Motor neuron (in vitro differentiated cells): ENCODE measurements at places on chromosomes 2 and 18.

DNA sequence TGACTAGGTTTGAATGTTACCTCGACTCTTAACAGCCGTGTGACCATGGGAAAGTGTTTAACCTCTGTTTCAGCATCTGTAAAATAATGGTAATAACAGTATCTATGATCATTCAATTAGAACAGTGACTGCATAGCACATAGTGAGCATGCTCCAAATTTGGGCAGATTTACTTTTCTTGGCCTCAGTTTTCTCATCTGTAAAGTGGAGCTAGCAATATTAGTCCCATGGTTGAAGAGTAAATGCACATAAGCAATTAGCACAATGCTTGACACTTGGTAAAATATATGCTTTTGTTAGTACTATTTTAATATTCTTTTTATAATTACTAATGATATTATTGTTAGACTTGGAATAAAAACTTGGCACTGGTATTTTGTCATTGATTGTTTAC is 66.4 kb upstream of the TANC1 start:
- no peak for ATAC-seq

DNA sequence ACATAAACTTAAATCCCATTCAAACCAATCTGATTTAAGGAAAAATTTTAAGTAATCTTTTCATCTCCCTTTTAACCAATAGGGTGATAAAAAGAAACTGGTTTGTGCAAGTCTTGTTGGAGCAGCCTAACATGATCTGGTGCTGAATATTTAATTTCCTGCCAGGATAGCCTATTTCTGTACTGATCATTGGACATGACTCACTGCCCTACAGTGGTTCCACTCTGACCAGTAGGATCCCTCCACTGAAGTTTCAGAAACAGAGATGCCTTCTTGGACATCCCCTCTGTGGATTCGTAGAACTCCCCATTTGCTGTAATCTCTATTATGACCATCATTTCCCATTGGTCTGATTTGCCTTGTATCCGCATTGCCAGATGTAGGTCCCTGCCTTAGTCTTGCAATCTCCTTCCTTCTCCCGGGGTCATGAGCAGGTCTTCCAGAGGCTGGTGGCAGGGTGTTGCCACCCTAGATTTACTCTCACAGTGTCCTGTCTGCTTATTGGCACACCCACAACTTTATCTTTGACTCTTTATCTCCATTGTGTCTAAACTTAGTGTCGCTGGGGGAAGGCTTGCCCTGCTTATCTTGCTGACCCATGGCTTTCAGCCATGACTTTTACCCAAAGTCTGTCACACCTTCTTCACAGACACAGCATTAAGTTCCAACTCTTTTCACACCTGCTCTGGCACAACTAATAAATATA is 12.3 kb upstream of the SETBP1 start:
- ATAC-seq, result peak; percentile 96

GRCh38 chr2:135265960-135266490 is 213.9 kb downstream of the RAB3GAP1 start:
- ATAC-seq, result no peak

GRCh38 chr2:191688934-191689695 is 11.2 kb downstream of the NABP1 start:
- ATAC-seq, result no peak

DNA sequence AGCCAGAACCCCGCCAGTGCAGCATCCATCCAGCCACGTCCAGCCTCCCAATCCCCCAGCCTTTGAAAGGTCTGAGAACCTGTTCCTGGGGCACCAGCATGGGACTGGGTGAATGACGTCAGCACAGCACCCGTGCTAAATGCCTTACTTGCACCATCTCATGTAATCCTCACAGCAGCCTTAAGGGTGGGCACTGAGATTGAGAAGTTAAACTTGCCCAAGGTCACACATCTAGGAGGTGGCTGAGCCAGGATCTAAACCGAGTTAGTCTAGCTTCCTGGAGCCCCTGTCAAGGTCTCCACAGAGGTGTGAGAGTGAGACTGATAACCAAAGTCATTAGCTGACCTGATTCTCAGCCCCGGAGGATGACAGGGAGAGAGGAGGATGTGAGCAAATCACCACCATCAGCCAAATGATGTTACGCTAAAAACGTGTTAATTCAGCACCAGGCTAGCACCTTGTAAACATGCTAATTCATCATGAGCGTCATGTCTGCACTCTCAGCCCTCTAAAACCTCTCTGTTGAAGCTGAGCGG is 4.6 kb downstream of the CD8A start:
- ATAC-seq, result no peak

DNA sequence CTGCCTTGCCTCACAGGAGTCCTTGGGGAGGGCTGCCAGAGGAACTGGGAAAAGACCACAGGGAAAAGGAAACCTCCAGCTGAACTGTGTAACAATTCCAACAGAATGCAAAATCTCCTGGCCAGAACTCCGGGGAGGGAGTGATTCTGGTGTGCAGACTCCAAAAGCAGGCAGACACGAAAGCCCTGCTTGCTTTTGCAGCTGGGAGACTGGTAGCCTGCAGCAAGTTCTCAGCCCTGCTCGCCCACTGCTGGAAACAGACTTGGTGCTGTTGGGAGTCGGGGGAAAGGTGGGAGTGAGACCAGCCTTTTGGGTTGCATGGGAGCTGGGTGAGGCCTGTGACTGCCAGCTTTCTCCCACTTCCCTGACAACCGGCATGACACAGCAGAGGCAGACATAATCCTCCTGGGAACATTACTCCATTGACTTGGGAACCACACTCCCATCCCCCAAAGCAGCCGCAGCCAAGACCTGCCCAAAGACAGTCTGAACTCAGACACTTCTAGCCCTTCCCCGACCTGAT is 26.0 kb upstream of the NMI start:
- ATAC-seq, result peak; percentile 40

GRCh38 chr2:1159013-1159412 is 208.4 kb downstream of the SNTG2 start:
- ATAC-seq, result no peak

DNA sequence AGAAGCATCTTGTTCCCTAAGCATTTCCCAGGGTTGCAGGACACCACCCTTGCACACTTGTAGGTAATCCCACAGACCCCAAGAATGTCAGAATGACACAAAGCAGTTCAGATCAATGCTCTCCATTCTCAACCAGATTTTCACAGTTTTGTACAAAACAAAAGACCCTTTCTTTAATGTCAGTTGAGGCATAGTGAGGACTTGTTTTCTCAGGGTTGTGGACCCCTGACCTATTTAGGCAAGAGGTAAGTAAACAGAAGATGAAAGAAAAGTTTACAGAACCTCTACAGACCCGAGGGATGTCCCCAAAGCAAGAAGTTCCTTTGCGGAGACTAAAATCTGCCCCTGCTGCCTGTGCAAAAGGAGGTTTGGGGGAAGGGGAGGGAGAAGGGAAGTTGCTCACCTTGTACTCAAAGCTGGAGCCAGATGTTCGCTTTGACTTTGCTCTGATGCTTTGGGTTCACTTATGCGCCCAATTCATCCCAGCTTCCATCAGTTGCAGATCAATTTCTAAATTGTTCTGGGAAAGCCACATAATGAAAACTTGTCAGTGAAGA is 635.4 kb downstream of the EPHA4 start:
- ATAC-seq, result no peak

DNA sequence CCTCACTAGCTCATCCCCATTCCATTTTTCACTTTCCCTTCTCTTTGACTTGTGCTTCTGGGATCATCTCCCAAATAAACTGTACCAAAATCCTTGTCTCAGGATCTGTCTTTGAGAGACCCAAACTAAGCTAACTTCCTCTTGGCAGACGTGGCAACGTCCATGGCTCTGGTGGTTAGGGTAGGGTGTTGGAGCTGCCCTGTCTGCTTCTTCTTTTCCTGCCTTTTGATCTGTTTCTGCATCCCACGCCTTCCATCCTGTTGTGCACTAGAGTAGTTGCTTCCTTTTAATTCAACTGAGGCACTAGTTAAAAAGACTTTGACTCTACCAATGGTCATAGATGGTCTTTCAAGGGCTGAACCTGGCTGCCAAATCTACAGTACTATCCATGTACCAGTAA is 5.5 kb upstream of the MAP4K4 start:
- no peak for ATAC-seq

- ATAC-seq, result peak; percentile 69
Observed at GRCh38 chr2:1787755-1788477, 43.6 kb upstream of the PXDN start.

GRCh38 chr2:27126252-27126710 is 2.7 kb downstream of the ABHD1 start:
- no peak for ATAC-seq

- ATAC-seq, result peak; percentile 34
Observed at GRCh38 chr2:238231251-238231793, 8.5 kb downstream of the HES6 start.

DNA sequence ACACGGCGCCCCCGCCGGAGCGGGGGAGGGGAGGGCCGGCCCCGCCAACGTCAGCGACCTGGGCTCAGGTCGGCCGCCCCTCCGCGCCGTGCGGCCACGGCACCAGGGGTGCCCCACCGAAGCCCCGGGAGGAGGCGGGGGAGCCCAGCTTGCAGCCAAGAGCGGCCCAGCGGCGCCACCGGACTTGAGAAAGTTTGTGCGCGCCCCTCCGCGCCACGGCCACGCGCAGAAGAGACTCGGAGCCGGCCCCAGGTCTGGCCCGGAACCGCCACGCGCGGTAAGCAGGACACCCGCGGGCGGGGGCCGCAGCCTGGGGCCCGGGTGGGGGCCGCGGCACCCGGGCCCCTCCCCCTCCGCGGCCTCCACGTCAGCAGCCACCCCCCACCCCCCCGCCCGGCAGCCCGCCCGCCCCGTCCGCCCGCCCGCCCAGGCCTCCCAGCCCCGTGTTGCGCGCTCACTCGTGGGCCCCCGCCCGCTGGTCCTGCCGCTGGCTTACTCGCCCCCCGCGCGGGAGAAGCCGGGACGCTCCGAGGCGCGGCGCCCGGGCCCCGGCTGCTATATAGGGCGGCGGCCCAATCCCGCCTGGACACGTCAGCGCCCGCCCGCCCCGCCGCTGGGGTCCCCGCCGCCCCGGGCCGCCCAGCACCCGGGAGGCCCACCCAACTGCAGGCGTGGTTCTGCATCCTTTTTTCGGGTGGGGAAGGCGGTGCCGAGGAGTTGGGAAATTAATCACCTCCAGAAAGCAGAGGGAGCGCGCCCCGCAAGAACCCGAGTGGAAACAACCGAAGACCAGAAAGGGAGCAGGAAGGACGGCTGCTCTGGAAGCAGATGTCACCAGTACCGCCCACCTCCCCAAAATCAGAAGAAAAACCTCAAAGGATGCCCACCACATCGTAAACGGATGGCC is 42.9 kb downstream of the HDLBP start:
- peak; percentile 82 for ATAC-seq

- ATAC-seq, result no peak
Observed at GRCh38 chr2:41313082-41313481, 734.7 kb upstream of the PKDCC start.

DNA sequence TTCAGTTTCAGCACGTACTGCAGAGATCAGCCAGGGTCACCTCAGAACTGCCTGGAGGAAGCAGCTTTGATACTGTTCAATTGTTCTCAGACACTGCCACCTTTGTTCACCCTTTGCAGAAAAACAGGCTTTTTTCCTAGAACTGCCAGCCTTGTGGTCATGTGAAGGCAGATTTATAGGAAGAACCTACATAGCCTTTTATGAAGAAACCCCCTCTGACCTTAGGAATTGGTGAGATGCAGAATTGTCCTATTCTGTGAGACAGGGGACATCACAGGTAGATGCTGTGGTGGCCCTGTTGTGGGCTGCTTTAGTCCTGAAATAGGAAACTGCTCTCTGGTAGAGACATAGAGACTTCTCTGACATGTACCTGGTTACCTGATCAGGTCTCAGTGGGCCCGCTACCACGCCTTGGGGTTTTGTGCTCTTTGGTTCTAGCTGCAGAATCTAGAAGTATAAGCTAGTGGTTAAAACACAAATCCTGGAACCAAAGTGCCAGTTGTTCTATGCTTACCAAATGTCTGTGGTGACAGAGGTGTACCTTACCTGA is 206.6 kb downstream of the AGPS start:
- peak; percentile 69 for ATAC-seq

GRCh38 chr2:70705160-70705850 is 62.7 kb downstream of the ADD2 start:
- ATAC-seq, result no peak

DNA sequence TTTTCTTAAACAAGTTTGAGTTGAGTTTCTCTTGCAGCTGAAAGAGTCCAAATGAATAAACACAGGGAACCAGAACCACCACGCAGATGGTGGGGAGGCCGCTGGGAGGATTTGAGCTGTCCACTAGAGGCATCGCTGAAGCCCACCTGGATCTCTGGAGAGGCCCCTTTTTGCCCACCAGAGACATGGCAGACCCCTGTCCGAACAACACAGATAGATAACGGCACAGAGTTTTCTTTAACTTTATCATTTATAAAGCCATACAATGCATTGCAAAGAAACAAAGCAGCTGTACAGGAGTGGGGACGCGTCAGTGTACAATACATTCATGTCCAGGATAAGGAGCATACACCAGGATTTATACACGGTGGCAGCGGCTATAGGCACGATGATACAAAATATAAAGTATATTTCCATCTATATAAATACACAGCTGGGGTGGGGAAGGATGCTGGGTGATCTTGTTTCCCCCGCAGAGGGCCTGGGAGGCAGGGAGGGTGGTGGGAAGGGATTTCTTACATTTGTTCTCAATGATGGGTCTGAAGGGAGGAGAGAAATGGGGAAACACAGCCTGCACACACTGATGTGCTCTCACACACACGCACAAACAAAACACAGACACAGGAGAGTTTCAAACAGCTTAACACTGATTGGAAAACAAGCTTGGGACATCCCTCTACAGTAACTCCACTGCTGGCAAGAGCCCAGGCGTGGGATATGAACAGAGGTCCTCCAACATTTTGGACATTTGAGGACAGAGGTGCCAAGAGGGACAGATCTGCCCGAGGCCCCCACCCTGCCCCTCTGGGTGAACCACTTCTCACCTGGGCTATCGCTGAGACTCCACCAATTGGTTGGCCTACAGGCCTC is 203.0 kb downstream of the TNS1 start:
- no peak for ATAC-seq

DNA sequence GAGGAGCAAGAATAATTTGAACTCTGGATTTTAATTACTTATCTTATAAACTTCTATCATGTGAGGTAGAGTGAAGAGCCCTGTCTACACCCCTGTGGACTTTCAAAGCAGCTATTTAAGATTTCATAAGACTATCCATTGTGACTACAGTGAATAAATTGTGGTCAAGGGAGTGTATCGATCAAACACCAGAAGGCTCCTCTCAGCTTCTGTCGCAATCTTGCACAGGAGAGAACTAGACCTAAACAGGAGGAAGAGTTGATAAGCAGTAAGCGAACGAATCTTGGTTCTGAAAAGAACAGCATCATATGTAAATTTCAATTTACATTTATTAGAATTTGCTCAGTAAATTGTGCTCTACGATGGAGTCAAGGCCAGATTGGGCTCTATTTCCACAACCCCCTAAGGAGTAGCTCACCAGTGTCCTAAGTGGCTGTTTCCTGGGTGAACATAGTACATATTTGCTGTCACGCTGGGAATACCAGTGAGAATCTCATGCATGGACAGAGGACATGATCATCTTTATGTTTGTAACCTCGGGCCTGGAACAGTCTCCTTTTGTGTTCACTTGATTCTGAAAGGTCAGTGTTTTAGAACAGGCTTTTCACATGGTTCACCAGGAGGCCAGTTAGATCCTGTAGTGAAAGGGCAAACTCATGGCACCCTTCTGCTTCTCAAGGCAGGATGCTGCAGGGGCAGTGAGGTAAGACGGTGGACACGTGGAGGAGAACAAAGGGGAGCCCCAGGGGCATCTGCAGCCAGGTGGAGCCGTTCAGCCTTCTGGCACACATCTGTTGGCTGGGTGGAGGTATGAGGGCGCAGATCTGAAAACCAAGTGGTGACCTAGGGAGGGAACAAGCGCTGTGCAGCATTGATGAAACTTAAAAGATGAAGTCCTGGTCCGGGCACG is 33.3 kb downstream of the NPAS2 start:
- peak; percentile 38 for ATAC-seq
